ENCODE measurements at places on chromosomes 4 and X.

- DNase-seq: no peak
Measured at GRCh38 chr4:185040523-185040922, 22.2 kb downstream of the HELT start.

DNA sequence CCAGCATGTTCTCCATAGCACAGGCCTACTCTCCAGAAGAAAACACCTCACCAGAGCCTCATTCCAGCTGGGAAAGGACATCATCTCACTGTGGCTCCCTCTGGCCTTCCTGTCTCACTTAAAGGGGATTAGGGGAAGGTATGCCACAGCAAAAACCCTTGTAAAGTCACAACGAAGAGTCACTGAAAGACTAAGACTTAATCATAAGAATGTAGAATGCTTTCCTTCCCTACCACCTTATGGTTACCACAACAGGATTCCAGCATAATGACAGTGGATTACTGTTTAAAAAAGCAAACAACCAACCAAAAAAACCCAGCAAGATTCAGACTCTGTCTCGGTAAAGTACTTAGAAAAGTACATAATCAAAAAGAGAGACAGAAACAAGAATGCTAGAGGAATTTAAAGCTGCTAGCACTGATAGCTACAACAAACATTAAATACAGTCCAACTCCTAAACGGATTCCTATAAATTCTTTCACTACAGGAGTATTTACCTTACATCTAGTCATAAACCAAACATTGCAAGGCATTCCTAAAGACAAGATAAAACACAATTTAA is 75.1 kb downstream of the BANK1 start:
- DNase-seq: no peak

GRCh38 chr4:145887241-145887991 is 51.2 kb downstream of the ZNF827 start:
- no peak for DNase-seq

DNA sequence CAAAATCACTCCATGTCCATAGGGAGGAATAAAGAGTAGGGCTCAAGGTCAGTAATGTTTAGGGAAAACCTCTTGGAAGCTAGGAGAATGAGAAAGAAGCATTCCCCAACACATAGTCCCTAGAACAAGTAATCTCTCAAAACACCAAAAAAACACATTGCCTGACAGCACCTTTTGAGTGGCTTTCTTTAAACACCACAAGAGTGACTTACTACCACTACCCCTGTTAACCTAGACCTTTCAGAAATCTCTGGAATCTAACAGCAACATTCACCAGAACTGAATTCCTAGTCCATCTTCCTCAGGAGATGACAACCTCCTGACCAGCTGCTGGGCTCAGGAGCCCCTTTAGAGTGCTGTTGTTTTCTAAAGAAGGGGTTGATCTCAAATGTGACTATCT is 142.2 kb downstream of the SOWAHB start:
- DNase-seq: no peak

DNA sequence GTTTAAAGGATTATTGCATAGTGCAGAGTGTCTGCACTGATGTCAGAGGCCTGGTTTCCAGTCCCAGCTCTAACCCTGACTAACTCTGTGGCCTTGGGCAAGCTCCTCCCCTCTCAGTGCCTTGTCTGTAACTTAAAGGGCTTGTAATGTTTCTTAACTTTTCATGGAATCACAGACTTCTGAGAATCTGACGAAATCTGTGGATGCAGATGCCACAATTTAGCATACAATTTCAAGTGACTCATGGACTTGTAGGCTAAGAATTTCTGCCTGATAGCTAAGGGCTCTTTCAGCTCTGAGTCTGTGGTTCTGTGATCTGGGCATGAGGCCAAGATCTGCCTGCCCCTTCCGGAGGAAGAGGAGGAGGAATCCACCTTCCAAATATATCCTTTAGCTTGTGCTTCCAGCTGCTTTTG is 236.9 kb downstream of the AR start:
- DNase-seq: no peak

- DNase-seq: no peak
Measured at GRCh38 chrX:17298564-17298963, 76.4 kb upstream of the NHS start.

DNA sequence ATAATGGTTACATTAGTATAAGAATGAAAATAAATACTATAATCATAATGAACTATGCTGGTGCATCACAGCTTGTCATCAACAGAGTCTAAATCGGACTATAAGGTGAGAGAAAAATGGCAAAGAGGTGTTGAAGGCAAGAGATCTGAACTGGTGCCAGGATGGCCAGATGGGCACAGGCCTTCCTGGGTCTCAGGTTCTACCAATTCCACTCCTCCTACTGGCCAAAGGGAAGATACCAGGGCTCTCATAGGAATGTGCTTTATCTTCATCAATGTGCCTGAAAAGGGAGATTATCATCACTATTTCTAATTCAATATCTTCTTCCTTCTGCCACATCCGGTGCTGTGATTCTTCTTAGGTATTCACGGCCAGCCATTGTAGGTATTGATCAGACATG is 107.6 kb downstream of the GASK1B start:
- no peak for DNase-seq

GRCh38 chr4:83115000-83115399 is 471 bp upstream of the PLAC8 start:
- no peak for DNase-seq

- DNase-seq: no peak
Measured at GRCh38 chrX:643241-643595, 12.6 kb downstream of the SHOX start.

GRCh38 chr4:721261-722168 is 15.9 kb downstream of the PCGF3 start:
- no peak for DNase-seq

- DNase-seq: no peak
Measured at GRCh38 chr4:65343342-65343741, 326.9 kb downstream of the EPHA5 start.

GRCh38 chrX:154043003-154043763 is 23.5 kb upstream of the IRAK1 start:
- DNase-seq: no peak

DNA sequence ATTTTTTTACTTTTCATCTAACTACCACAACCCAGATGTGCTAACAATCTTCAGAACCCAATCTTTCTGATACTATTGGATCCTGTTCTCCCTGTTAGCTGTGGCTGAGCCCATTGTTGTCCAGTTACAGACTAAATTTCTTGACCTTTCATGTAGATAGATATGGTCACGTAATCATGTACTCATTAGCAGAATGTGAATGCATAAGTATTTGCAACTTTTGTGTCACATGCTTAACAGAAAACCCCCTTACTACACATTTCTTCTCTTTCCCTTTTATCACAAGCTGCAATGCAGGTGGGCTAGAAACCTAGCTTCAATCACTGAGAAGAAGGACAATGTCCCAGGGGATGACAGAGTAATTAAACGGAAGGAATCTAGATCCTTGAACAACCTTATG is 13.1 kb upstream of the FAM13A start:
- DNase-seq: no peak

DNA sequence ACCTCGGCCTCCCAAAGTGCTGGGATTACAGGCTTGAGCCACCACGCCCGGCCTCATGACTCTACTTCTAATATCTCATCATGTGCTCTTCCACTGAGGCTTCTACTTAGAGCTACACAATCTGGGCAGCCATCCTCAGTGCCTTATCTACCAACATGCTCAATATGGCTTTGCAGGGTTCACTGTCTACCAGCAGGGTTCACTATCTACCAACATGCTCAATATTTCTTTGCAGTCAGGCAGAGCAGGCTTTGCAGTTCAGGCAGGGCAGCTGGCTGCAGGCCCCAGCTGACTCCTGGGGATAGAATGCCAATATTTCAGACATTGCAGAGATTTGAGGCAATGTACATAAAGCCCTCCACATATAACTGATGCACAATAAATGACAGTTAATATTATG is 47.5 kb downstream of the PKD2 start:
- DNase-seq: no peak

DNA sequence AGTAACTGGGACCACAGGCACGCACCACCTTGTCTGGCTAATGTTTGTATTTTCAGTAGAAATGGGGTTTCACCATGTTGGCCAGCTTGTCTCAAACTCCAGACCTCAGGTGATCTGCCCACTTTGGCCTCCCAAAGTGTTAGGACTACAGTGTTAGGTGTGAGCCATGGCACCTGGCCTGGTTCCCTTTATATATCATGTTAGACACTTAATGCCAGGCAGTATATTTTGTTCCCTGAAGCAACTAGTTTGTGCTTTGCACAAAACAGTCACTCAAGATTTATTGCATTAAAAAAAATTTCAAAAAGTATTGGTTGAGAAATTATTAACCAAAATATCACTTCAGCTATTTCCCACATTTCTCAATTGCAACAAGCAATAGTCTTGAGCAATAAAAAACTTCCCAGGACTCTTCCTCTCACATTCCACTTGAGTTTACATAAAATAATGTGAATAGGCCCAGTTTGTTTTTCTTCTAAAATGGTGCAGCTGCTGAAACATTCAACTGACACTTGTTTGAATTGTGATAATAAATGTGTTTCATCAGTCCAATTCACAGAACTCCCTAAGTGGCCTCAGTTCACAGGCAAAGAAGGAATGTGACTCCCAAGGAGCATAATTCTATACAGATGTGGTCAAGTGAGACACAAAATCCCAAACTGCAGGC is 22.7 kb downstream of the CXCL1 start:
- no peak for DNase-seq

- DNase-seq: no peak
Measured at GRCh38 chr4:572594-572993, 3.5 kb downstream of the TMEM271 start.

GRCh38 chr4:150150629-150151062 is 72.4 kb downstream of the DCLK2 start:
- no peak for DNase-seq

GRCh38 chr4:1534876-1535526 is 128.8 kb upstream of the NKX1-1 start:
- no peak for DNase-seq

DNA sequence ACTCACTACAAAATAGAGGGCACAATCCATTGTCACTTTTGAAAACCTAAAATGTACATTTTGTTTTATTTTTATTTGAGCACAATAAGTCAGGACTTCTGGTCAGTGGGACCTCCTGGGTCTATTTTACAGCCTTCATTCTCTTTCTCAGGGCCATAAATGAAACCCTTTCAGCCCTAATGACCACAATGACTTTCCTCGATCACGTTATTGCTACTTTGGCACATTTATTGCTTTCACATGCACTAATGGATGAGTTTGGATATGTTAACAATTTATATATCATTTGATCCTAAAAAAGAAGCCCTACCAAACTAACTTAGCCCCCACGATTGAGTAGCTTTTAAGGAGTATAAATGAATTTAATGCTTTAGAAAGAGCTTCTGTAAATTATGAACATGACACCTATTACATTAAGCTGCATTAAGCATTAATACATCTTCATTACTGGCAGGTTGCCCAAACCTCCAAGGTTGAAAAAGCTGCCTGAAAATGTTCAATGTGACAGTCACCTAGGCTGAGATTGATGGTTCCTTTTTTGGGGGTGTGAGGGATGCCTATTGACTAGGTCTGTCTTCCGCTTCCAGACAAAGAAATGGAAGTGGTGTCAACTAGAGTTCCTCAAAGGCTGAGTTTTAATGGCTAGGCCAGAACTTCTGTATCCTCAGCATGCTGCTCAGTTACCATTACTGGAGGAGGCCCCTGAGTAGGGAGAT is 296.4 kb downstream of the GPAT3 start:
- DNase-seq: no peak

DNA sequence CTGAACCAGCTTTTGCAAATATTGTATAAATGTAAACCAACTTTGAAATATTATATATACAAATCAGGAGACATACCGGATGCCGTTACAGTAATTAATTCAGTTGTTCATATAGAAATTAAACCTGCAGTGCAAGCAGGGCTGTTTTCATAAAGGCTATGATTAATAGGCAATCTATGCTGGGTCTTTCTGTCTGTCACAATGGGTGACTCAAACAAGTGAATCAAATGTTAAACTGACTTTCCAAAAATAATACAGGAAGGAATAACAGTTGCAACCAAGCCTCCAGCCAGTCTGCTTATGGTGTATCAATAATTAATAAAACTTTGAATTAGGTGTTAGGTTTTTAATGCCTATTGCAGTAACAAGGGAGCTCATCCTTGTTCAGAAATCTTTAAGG is 43.9 kb downstream of the GABRB1 start:
- DNase-seq: no peak

DNA sequence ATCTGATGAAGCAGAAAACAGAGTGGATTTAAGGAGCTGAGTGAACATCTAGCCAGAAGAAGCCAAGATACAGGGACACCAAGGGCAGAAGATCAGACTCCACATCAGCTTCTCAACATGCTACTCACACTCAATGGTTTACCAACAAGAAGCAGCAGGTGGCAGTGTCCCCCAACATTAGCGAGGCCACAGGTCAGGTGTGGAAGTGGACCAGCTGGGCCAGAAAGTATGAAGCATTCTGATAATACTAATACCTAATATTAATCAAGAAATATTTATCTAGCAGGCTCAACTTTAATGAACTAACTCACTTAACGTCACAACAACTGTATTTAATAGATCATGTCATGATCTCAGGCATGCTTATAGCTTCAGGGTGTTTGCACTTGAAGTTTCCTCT is 73.4 kb upstream of the TTC29 start:
- DNase-seq: no peak

GRCh38 chr4:82124932-82125786 is 248.6 kb downstream of the HNRNPD start:
- no peak for DNase-seq

DNA sequence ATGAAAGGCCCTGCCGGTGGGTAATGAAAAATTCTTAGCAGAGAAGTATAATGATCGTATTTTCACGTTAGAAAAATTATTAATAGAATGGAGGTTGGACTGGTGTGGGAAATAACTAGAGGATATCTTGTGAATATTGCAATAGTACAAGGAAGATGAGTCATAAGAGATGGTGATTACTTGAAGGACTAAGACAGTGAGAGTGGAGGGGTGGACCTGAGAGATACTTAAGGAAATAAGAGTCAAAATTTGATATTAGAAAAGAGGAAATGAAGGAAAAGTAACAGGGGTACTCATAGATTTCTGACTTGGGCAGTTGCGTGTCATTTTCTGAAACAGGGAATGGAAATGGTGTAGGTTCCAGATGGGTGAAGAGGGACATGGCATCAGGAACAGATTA is 1.7 kb upstream of the USP53 start:
- DNase-seq: no peak

DNA sequence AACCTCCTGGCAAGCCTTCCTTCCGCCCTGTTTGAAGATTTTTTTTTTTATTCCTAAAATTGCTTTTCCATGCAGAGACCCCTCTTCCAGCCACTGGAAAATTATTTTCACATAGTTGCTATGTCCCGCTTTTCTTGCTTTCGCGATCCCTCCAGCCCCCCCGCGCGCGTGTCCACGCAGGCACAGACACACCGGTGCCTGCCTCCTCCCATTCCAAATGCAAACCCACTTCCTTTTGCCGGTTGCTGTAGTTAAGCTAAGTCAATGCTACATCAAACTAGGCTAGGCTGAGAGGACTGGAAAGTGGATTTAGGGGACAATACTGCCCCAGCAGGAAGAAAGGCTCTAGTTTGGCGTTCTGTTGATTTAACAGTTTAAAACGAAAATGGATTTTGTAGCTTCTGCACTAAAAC is 111.0 kb downstream of the DHX15 start:
- DNase-seq: no peak

GRCh38 chr4:82123934-82124333 is 249.9 kb downstream of the HNRNPD start:
- DNase-seq: no peak
